ENCODE measurements at places on chromosomes 2 and 18.

- peak; percentile 96 for DNase-seq
Measured at GRCh38 chr2:40243581-40244187, 208.2 kb downstream of the SLC8A1 start.

DNA sequence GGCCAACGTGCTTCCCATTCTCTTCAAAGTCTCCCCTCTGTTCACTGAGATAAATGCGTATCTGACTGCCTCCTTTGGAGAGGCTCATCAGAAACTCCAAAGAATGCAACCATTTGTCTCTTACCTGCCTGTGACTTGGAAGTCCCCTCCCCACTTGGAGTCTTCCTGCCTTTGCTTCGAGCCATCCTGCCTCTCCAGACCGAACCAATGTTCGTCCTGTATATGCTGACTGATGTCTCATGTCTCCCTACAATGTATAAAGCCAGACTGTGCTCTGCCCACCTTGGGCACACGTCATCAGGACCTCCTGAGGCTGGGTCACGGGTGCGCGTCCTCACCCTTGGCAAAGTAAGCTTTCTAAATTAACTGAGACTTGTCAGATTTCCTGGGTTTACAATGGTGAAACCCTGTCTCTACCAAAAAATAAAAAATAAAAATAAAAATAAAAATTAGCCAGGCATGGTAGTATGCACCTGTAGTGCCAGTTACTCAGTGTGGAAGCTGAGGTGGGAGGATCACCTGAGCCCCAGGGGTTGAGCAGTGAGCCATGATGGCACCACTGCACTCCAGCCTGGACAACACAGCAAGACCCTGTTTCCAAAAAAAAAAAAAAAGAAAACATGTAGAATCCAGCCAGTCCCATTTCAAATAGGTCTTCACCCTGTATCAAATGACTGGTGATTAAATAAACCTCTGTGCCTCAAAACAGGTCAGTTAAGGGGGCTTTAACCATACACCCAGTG lies 29.0 kb downstream of the HDLBP start:
- DNase-seq, result no peak

- peak; percentile 11 for DNase-seq
Measured at GRCh38 chr18:69936191-69936558, 11.5 kb downstream of the CD226 start.

DNA sequence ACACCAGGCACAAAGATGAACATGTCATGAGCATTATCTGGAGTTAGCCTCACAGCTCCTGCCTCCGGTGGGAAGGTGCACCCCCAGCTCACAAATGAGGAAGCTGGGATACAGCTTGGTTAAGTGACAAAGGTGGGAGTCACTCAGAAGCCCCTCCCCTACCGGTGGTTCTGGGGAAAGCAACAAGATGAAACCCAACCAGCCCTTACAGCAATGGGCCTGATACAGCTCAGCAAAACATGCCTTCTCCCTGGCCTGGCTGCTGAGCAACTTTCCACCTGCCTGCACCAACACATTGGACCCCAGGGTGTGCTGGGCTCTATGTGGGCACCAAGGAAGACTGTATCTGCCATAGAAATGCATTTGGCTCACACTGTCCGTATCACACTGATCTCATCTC lies 113.2 kb downstream of the GYPC start:
- DNase-seq, result no peak

Data from astrocyte of the cerebellum (primary cell).